ENCODE measurements at places on chromosomes 4 and X. TPM values are rescaled to one million over a fixed set of nuclear protein-coding genes. Genes with fewer than 3 reads are reported as not detected.
A peak's percentile ranks its signal among the peaks of the same experiment; 100 is the strongest.

GRCh38 chrX:19127649-19128168, 5.4 kb upstream of the ADGRG2 start:
- no peak for DNase-seq

GRCh38 chrX:82703551-82703950, 804.5 kb upstream of the POU3F4 start:
- DNase-seq, result no peak

DNA sequence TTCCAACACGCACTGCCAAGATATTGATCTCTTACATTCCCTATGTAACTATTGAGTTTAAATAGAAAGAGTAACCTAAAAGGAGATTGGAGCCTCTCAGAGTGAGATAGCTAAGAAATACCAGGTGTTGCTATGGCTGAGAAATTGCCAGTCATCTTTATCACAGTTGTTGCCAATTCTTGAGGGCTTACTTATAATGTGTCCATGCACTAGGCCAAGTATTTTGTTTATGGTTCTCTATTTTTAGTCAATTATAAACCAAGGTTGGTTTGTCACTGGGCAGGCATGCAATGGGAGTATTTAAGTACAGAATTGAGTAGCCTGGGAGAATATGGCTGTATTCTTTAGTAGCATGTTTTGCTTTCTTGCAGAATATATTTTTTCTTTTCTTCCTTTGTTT, 201.6 kb downstream of the TEX13A start:
- no peak for DNase-seq

DNA sequence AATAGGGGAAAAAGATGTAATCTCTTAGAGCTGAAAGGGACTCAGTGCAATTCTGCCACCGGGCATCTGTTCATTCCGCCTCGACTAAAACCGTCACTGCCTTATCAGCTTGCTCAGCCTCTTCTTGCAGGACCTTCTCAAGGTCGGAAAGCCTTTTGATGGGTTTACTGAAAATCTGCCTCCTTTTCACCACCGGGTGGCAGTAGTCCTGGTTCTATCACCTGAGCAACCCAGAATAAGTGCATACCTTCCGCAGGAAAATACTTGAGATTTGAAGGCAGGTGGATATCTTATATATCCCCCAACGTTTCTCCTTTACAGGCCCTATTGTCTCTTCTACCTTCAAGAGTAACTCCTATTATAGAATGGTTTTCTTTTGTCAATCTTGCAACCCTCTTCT, 103.4 kb upstream of the PAK3 start:
- peak; percentile 56 for DNase-seq

GRCh38 chr4:121791481-121791880, 9.6 kb upstream of the EXOSC9 start:
- no peak for DNase-seq

DNA sequence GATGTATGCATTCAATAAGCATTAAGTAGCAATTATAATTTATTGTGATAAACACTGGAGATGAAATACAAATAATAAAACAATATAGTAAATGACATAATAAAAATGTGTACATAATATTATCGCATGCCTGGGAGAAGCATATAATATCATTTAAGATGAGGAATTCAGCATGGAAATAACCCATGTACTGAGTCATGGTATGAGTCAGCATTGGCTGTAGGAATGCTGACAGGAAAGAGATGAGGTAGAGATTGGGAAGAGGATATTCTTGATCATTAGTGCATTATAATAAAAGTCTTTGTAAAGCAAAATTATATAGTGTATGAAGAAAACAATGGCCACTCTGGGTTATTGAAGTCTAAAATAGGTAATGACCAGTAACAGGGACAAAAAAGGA, 82.8 kb downstream of the MAGEB10 start:
- no peak for DNase-seq

DNA sequence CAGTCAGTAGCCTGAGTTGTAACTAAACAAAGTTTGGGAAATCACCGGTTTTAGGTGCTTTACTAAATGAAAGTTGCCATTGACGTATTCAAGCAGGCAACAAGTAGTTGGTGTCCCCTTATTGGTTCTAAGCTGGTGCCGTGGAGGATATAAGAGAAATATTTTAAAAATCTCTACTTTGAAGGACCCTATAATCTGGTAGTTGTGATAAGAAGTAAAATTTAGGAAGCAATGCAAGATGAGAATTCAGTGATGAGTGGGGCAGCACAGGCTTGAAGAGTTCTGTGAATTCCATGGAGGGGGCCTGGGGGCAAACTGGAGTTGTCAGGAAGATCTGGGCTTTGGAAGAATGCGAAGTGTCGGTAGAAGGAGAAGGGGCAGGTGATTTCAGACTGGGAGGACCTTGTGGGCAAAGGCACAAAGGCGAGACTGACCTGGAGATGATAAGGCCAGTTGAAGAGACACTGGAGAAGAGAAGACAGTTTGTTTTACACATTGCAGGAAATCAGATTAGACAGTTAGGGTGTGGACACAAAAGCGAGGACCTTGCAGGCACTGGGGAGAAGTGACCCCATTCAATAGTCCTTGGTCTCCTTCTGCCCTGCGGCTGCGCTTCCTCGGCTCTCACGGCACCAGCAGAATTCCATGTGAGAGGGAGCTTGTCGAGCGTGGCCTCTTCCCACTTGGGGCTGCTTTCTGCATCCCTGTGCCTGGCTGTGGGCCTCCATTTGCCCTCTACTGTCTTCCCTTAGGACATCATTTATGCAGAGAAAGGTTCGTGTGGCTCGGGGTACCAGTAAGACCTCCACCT, 1.3 kb downstream of the RHOH start:
- DNase-seq, result no peak

DNA sequence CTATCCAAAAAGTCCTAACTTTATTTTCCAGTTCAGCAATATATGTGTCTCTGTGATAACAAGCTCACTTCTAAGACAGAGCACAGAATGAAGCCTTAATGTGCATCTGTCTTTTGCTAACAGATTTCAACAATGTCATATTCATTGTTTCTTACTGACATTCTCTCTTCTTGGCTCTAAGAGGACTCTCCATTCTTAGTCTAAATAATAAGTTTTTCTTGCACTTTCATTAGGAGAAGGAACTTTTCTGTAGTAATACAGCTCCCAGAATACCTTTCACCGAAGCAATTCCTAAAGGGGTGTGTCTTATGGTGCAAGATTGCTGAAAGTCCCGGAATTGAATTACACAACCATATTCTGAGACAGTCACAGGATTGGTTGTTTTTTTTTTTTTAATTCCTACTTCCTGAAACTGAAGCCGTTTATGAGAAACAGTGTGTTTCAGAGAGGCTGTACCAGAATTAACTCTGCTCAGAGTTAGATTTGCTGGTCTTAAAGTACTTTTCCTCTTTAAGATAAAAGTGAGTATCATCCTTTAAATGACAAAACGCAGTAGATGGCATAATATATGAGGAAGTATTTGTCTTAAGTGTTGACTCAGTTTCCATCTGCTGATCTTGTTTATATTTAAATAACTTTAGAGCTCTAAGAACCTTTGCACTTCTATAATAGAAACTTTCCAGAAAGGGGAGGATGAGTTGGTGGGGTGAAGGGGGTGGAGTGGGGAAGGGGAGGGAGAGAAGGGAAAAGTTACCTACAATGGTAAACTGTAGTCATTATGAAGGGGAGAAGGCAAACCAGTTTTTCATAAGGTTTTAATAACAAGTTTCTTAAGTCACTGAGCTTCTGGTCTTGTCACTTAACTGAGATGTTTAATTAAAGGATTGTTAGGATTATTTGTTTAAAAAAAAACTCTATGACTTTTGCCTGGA, at the start of gene ALPK1:
Gene ALPK1, plus strand, starts transcription at position 421 of the 932 bp plus-strand sequence.
- no peak for DNase-seq

GRCh38 chrX:13764281-13764680, 29.7 kb downstream of the OFD1 start:
- no peak for DNase-seq

DNA sequence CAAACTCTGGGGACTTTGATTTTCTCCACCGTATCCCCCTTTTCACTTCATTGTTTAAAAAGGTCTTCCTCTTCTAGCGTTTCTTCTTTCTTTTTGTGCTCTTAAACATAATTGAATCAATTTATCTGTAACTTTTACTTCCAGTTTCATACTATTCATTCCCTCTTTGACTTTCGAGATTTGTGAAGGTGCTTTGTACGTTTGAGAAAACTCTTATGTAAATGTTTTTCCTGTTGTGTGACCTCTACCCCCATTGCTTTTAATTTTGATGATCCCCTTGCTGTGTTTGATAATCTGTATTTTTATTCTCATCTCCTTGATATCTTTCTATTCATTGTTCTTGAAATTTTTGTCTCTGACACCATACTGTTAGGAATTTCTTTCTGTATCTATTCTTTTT, 4.8 kb downstream of the USP38 start:
- DNase-seq, result no peak

GRCh38 chrX:2692221-2693112, 1.4 kb downstream of the CD99 start:
- no peak for DNase-seq

GRCh38 chr4:85200106-85200505, 233.6 kb upstream of the WDFY3 start:
- DNase-seq, result no peak

- DNase-seq, result no peak
Observed at GRCh38 chrX:3728454-3728853, 15.0 kb upstream of the PRKX start.

GRCh38 chr4:140080883-140081282, 73.1 kb downstream of the MAML3 start:
- no peak for DNase-seq

- no peak for DNase-seq
Observed at GRCh38 chr4:168694667-168695066, 197.8 kb downstream of the PALLD start.

GRCh38 chrX:12497832-12498591, 293.2 kb upstream of the PRPS2 start:
- DNase-seq, result no peak

- DNase-seq, result no peak
Observed at GRCh38 chr4:61556277-61556676, 356.2 kb downstream of the ADGRL3 start.

GRCh38 chr4:3276986-3277385, 15.8 kb upstream of the RGS12 start:
- no peak for DNase-seq

NDNF gene
- not detected for total RNA-seq

CLDN34 gene
- total RNA-seq, result not detected

SLC10A4 gene
- not detected for total RNA-seq

FGB gene
- not detected for total RNA-seq

C1QTNF7 gene
- not detected for total RNA-seq

VMA21 gene
- 19.3 TPM for total RNA-seq

POU3F4 gene
- not detected for total RNA-seq

Data from CD4-positive, alpha-beta T cell (primary cell).